Activated naive CD4-positive, alpha-beta T cell treated with anti-CD3 and anti-CD28 coated beads, Interleukin-2, amount 10 ng/mL, durations not matched to agents 7 days and 5 days (primary cell): ENCODE measurements at places on chromosomes 2 and 18.

- no peak for DNase-seq
Observed at GRCh38 chr2:144234542-144234871, 285.4 kb downstream of the ZEB2 start.

DNA sequence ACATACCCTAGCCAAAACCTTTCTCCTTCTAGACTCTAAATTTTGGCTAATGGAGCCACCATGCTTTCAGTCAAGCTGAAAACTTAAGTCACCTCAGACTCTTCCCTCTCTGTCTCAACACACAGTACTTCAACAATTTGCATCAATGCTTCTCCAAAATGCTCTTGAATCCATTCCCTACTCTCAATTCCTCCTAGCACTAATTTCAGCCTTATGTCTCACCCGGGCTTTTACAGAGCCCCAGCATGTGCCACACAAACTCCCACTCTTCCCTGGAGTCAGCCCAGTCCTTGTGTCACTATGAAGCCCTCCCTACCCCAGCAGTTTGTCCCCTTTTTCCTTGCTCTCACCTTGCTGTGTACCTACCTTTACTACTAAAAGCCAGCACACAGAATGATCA is 38.7 kb downstream of the AAK1 start:
- DNase-seq: no peak

- no peak for DNase-seq
Observed at GRCh38 chr2:105674401-105674800, 70.3 kb upstream of the NCK2 start.

DNA sequence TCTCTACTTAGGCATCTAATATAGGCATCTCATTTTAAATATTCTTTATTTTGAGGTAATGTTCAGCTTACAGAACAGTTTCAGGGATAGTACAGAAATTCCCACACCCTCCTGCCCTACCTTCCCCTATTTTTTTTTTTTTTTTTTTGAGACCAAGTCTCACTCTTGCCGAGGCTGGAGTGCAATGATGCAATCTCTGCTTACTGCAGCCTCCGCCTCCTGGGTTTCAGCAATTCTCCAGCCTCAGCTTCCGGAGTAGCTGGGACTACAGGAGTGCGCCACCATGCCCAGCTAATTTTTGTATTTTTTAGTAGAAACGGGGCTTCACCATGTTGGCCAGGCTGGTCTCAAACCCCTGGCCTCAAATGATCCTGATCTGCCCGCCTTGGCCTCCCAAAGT is 97.6 kb downstream of the EPB41L5 start:
- no peak for DNase-seq

DNA sequence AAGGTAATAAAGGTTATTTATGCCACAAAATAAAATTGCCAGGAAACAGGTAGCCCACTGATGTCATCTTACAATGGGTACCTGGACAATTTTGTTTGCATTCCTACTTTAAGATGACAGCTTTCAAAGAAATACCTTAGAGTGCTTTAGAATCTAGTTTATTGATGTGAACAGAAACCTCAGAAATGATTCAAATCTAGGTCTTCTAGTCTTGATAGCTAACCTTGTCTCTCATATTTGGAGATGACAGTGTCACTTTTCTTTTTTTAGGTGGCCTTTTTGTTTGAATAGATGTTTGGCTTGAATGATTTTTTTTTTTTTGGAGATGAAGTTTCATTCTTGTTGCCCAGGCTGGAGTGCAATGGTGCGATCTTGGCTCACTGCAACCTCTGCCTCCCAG is 69.1 kb downstream of the PIK3C3 start:
- DNase-seq: no peak

DNA sequence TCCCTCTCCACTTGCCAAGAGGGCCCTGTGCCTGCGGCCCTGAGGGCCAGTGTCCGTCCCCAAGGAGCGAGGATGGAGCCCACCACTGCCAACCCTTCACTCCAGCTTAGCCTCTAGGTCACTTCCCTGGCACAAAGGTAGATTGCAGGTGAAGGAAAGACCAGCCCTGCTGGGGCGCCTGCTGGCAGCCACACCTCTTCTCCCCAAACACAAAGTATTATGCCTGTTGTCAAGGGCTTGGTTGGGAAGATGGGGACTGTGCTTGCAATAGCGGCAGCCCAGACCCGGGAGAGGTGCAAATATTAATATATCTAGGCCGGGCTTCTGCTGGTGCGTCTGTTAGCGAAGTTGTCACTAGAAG is 7.7 kb downstream of the KCNF1 start:
- DNase-seq: no peak

- no peak for DNase-seq
Observed at GRCh38 chr2:9690716-9691498, 60.1 kb upstream of the YWHAQ start.

GRCh38 chr18:22912149-22912548 is 21.0 kb upstream of the RBBP8 start:
- no peak for DNase-seq

DNA sequence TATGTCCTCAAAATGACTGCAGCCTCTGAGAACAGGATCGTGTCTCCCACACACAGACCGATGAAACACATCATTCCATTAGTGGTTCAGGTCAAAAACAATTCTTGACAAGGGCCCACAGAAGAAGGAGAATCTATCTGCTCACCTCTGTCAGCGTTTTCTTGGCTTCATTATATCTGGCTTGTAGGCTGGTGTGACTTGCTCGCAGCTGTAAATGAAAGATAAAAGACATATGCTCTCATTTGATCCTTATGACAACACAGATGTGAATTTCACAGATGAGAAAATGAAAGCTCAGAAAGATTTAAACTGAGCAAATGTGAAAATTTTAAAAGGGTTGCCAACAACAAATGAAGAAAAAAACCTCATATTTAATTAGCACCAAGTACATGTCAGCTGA is 61.6 kb downstream of the CCDC93 start:
- no peak for DNase-seq

DNA sequence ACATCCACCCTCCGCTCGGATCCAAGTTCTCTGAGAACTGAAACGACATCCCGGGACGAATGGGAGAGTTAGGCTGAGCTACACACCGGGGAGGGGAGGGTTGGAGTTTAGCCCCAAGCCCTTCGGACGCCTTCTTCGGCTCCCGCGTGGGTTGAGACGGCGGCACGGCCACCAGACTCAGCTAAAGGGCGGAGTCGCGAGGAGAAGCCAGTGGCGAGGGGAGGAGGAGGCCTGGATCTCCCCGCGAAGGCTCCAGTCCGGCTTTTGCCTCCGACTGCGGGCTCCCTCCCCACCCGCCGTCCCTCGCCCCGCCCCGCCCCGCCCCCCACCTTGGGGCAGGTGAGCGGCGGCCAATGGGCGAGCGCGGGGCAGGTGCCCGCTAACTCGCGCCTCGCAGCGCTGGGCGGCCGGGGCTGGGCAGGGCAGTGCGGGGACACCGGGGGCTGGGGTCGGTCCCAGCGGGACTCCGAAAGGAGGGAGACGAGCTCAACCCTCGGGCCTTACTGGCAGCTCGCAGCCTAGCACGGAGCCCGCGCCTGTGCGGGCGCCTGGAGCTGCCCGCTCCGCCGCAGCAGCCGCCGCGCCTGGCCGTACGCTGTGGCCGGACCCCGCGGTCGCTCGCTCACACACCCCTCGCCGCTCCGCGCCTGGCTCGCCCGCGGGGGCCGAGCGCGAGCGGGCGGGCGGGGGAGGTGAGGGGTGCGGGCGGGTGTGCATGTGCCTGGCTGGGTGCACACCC is at the start of gene EMX1:
TSS of gene EMX1 (plus strand) at position 382 of the 739 bp plus-strand sequence. CDS start at position 716, 334 bp downstream.
- DNase-seq: peak; percentile 49

GRCh38 chr2:239358062-239358754 is 42.6 kb downstream of the HDAC4 start:
- DNase-seq: no peak

- no peak for DNase-seq
Observed at GRCh38 chr18:58977801-58978200, 113.1 kb downstream of the ZNF532 start.

- no peak for DNase-seq
Observed at GRCh38 chr18:24913507-24914170, 438.3 kb downstream of the ZNF521 start.

GRCh38 chr2:67321588-67321903 is 75.6 kb upstream of the ETAA1 start:
- DNase-seq: no peak

GRCh38 chr2:12754643-12755042 is 37.9 kb downstream of the TRIB2 start:
- DNase-seq: no peak
